ENCODE measurements at places on chromosomes 5 and 9.
A peak's percentile ranks its signal among the peaks of the same experiment; 100 is the strongest.

GRCh38 chr5:6886866-6887265 is 173.6 kb downstream of the TENT4A start:
- DNase-seq = no peak

- no peak for DNase-seq
Observed at GRCh38 chr5:163540696-163541095, 35.3 kb downstream of the MAT2B start.

DNA sequence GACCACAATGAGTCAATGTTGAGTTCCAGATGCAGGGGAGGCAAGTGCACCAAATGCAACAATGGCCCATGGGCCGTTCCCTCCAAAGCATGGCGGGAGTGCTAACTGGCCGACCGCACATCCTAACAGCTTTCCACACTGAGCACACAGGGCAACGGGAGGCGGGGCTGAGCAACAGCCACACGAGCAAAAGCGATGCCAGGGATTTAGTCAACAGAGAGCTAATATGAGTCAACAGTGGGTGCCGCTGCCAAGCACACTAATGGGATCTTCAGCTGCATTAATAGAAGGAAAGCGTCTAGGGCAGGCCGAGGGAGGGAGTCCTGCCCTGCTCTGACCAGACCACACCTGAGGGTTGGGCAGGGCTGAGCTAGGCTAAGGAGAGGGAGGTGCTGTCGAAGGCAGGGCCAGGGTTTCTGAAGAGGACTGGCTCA is 4.6 kb downstream of the EPB41L4B start:
- peak; percentile 96 for DNase-seq

DNA sequence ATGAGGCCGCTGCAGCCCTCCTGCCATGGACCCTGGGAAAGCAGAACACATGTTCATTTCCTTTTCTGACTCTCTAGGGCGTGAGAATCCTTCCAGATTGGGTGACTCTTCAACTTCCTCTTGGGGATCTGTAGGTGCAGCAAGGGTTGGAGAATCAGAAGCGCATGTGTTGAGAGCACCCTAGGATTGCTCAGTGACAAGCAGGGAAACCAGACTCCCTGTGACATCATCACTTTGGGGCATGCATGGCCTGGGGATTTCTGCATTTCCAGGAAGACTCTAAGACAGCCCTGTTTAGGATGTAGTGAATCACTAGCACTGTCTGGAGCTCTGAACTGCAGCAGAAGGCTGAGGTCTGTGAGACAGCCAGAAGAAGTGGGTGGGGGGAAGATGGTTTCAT is 15.1 kb upstream of the LCP2 start:
- DNase-seq = peak; percentile 27

GRCh38 chr5:126888175-126888574 is 111.2 kb downstream of the LMNB1 start:
- DNase-seq = peak; percentile 15

DNA sequence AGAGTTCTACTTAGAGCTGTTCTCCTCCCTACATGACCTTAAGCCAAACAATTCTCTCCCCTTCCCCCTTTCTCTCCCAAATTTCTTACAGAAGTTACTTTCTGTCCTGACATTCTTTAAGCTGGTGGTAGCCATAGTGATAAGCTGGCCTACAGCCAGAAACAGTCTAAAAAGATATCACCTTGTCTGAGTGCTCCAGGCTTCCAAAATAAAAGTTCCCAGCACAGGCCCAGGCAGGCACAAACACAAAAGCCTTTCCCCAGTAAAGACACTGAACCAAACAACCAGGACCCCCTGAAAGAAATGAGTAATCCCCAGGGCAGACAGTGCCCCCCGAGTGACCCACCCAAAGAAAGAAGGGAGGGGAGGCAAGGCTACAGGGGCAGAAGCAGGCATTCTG is 19.2 kb downstream of the SIL1 start:
- DNase-seq = no peak

GRCh38 chr5:163408311-163408923 is 29.0 kb upstream of the CCNG1 start:
- peak; percentile 59 for DNase-seq

GRCh38 chr5:40678026-40678425 is 1.7 kb upstream of the PTGER4 start:
- no peak for DNase-seq

GRCh38 chr5:178730940-178731265 is 444 bp upstream of the ZNF354A start:
- DNase-seq = no peak

DNA sequence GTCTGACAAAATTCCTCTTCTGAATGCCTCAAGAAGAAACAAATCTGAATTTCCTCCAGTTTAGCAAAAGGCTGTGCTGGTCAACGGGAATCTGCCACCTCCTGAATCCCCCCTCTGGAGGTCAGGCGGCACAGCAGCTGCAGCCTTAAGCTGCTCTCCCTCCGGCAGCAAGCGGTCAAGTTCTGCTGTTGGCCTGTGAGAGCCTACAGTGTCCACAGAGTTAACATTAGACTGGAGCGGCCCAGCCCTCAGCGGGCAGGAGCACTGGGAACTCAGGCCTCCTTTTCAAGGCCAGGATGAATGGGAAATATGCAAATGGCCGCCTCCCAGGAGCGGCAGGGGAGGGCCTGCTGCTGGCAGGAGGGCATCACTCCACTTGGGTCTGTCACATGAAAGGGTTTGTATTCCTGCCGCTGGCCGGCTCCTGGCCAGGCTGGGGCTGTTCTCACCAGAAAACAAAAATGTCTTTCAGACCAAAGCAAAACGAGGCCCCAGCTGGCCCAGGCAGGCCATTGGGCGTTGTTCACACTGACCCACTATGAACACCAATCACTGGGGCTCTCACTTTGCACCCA is 8.2 kb downstream of the ACSL6 start:
- DNase-seq = no peak

DNA sequence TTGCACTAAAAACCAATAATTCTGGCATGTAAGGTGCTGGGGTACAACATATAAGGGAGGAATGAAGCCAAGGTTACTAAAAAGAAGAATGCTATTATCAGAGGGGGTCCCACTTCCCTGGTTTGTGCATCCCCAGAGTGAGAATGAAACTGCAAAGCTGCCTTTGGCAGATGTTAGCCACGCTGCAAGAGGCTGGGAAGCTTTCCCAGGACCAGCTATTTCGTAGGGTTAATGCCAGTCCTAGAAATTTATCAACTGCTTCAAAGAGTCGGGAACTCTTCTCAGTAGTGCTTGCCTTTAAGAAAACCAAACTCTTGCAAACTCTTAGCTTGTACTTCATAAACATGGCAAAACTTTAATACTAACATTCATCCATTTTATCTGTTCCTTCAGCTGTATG is 87.5 kb upstream of the NR5A1 start:
- peak; percentile 34 for DNase-seq

- peak; percentile 72 for DNase-seq
Observed at GRCh38 chr9:133163504-133164172, at the start of gene GBGT1. Gene GBGT1, minus strand, starts transcription at chr9:133163914. Its CDS starts 1,502 bp downstream, at chr9:133162412.

DNA sequence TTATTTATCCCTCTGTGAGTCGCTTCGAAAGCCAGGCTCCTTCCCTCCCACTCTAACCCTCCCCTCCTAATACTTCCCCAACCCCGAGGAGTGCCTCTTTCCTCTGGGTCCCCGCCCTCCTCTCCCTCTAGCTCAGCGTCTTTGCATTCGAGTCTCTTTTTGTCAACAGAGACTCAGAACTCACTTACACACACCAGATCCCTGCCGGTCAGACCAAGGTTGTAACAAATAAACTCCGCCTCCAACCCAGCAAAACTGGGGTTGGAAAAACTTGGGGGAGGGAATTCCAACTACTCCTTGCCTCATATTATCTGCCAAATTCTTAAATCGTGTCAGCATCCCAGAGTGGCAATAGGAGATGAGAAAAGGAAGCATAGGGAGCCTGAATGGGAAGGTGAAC is at the start of gene HTR1A:
Gene HTR1A, minus strand, starts transcription at position 167 of the 400 bp plus-strand sequence. CDS start 726 bp downstream, outside the sequence.
- DNase-seq = no peak

GRCh38 chr9:136255166-136255538 is 9.5 kb upstream of the QSOX2 start:
- DNase-seq = peak; percentile 71

DNA sequence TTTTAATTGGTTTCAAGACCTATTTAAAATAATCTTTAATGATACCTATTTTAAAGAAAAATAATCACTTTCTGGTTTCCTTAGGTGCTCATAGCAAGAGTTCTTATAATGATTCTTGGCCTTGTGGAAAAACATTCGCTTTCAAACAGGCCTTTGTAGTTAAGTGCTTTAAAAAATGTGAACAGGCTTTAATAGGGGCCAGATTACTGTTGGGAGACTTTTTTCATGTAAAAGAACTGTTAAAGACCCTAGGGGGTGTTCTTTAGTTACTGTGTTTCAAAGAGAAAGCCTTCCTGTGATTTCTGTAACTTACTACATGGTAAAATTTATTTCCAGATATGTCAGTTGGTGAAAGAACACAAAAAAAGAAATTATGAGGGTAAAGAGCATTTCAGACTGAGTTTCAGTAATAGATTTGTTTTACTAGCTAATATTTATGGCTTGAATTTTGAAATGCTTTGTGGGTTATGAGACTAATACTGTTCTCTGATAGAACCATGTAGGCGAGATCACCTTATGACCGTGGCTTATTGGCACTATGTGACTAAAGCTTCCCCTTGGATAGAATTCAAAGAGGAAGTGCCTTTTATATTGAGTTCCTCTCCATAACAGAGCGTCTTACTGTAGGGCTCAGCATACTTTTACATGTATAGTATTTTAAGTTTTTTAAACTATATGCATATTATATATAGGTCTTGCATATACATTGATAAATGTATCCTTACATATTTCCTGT is 70.7 kb downstream of the CSNK1G3 start:
- no peak for DNase-seq

- no peak for DNase-seq
Observed at GRCh38 chr9:37972351-37972848, 68.5 kb upstream of the SLC25A51 start.

GRCh38 chr9:112080831-112081542 is 94.1 kb downstream of the SUSD1 start:
- DNase-seq = no peak

DNA sequence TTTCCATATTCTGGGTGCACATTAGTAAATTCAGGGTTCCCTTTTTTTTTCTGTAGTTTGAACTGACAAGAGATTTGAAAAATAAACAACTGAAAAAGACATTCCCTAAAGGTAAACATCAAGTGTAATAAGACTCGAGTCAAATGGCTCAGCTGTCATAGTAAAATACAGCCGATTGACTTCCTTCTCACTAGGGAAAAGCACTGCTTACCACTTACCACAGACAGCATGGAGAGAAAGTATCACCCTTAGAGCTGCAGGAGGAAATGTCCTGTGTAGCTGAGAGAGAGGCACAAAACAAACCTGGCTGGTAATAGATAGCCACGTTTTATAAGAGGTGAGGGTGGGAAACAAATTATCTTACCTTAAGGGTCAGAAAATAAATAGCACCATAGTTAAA is 12.1 kb upstream of the DMAC1 start:
- DNase-seq = no peak

- no peak for DNase-seq
Observed at GRCh38 chr5:149162401-149163084, 21.2 kb downstream of the ABLIM3 start.

DNA sequence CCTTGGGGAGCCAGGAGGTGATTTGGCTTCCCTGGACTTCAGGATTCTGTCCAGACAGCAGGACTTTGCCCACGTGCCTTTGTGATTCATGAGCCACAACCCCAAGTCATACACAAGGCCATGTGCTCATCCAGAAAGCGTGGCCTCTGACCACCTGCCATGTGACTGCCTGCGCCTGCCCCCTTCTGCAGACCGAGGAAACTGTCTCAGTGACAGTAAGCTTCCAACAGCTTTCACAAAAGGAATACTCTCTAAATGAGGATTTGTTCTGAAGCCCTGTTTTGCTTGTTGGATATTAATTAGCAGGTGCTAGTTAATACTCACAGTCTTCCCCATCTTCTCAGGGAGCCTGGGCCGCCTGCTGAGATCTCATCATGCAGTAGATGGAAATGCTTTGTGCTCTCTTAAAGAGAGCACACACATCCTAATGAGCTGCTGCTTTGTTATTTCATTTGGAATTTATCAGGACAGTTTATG is 36.9 kb upstream of the ANGPTL2 start:
- DNase-seq = peak; percentile 81

- peak; percentile 100 for DNase-seq
Observed at GRCh38 chr9:127838375-127839078, 15.9 kb downstream of the ENG start.

Data from MG63 (cell line).